Stimulated activated CD8-positive, alpha-beta memory T cell treated with anti-CD3 and anti-CD28 coated beads, Interleukin-2, amount 100 ng/mL, for 1 hour (primary cell): ENCODE measurements at places on chromosomes 12 and 14.

GRCh38 chr12:76020731-76021672, 10.6 kb downstream of the PHLDA1 start:
- no peak for DNase-seq

DNA sequence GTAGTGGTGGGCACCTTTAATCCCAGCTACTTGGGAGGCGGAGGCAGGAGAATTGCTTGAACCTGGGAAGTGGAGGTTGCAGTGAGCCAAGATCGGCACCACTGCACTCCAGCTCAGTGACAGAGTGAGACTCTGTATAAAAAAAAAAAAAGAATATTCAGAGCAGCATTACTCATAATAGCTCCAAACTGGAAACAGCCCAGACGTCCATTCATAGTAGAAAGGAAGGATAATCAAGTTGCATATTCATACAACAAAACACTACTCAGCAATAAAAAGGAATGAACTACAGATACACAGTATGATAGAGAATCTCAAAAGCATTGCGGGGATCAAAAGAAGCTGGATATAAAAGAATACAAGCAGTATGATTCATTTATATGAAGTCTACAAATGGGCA, 19.1 kb downstream of the TMEM30B start:
- no peak for DNase-seq

DNA sequence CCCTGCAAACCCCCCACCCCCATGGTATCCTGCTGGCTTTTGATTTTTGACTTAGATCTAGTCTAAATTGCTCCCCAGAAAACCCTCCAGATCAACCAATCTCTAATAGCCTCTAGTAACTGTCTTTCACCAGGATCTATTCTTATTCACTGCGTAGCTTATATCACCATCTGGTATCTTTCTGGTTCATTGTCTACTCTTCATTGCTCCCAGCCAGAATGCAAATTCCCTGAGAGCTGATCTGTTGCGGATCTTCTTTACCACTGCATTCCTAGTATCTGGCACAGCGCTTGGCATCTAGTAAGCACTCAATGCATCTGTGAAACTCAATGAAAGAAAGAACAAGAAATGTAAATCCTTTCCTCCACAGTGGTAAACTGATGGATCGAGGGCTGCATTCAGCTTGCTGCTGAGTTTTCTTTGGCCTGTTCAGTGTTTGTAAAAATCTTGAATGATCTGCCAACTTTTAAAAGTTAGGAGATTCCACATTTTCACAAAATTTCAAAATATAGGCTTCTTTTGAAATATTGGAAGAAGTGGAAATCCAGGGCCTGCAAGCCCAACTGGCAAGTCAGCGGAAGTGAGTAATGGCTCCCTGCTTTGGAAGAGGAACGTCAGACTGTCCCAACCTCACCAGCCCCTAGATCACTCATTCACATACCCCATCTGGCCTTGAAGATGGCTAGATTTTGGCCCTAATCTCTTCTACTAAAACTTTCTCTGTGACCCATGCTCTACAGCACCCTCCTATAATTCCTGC, 274.2 kb downstream of the SSPN start:
- no peak for DNase-seq

GRCh38 chr12:60052483-60052882, 456.7 kb downstream of the SLC16A7 start:
- no peak for DNase-seq
